ENCODE measurements at places on chromosomes 12 and 14.

DNA sequence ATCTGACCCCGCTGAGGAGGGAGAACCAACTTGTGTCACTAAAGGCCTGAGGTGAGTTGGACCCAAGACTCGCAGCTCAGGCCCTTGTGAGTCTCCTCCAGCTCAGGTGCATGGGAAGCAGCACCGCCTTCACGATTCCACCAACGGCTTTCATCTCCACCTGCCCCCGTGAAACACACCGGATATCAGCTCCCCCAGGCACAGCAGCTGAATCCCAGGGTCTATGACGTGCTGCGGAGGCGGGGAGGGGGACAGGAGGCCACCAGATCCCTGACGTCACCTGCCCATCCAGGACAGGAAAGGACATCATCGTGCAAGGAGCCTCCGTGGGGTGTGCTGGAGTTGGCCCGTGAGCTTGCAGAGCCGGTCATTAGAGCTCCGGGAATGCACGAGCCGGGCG is 18.5 kb upstream of the SFSWAP start:
- DNase-seq, result no peak

DNA sequence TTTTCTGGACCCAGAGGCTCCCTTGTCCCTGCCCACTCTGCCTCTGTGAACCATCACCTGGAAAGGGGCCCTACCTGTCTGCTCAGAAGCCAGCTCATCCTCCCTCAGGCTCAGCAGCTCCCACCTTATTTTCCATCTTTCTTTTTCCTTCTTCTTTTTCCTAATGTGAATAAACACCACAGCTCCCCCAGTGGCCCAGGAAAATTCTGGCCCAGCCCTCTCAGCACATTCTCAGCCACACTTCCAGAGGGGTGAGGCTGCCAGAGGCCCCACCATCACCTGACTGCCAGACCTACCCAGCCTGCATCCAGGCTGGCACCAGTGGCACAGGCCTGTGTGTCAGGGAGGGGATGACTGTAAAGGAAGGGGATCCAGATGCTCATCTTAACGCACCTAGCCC is 23.0 kb downstream of the ZFHX2 start:
- no peak for DNase-seq

GRCh38 chr12:92466391-92467305 is 236.1 kb upstream of the PLEKHG7 start:
- DNase-seq, result no peak

- no peak for DNase-seq
Measured at GRCh38 chr12:53358836-53359419, 21.0 kb upstream of the SP1 start.

DNA sequence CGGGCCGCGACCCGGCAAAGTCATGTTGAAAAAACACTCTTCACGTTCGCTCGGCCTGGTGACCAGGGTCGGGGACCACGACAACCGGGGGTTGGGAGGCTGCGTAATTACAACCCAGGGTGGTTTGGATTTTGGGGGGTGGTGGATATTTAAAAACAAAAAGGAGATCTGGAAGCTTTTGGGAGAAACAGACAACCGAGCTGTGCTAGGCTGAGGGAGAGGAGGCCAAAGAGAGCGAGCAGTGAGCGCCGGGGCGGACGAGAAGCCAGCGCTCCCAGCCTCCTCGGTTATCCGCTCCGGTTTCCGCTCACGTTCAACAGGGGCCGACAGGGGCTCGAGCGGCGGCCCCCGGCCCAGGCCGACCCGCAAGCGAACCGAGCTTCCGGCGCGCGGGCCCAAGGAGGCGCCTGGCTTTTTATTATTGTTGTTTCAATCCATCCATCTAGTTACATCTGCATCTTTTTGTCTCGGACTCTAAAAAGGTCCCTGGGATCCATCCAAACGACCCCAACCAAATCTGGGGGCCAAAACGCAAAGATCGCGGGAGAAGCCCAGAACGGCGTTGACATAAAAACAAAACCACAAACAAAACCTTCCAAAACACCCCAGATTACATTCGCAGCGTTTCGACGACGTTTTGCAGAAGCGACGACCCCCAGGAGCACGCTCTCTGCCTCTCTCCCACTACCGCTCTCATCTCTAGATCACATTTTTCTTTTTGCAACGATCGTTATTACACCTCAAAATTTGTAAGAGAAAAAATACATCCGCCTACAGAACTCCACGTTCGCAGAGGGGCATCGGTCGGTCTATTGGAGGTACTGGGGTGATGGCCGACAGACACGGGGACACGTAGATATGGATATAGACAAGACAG is 771 bp downstream of the OTX2 start:
- DNase-seq, result no peak

DNA sequence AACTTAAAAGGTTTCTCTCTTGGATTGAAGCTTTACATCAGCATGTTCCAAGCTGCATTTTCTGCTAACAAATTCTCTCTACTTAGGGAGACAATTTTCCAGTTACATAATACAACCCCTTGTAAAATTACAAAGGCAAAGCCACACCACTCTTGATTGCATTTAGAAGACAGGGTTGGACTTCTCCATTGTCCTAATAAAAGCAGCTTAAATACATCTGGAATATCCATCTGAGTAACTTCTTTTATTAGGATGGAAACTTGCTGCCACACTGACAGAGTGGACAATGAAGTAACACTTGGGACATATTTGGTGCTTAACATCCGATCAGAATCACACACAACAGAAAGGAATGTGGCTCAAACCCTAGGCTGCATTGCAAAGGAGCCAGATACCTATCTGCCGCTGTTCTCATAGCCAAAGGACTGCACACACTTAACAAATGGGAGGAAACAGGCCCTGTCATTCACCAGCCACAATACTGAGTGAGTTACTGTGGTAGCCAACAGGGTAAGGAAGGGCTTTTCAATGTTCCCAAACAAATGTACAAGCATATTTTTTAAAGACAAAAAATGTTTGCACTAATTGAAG is 157.2 kb downstream of the PAX9 start:
- DNase-seq, result no peak

DNA sequence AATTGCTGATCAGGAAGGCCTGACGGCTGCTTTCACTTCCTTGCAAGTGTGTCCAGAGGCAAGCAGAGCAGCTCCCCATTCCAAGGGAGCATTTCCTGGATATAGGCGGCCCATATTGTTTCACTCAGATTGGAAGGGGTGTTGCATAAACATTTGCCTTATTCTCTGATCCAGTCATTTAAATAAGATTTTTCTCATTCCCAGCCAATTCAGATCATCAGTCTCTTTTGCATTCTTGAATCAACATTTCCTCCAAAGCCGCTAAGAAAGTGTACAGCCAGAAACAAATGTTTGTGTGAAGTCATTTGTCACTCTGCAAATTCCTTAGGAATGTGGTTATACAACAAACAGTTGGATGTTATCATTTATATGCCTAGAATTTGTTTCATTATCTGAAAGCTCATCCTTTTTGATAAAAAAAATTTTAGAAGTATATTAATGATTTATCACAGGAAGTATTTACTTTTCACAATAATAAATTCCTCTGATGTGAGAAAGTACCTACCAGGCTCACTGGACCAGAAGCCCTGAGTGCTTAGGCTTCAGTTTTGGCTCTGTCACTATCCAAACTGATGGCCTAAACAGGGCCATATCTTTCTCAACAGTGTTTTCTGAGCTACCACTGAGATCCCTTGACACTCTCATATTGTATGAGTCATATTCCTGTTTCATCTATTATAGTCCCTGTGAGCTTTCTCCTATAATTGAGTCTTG is 379.6 kb downstream of the CCDC91 start:
- no peak for DNase-seq

DNA sequence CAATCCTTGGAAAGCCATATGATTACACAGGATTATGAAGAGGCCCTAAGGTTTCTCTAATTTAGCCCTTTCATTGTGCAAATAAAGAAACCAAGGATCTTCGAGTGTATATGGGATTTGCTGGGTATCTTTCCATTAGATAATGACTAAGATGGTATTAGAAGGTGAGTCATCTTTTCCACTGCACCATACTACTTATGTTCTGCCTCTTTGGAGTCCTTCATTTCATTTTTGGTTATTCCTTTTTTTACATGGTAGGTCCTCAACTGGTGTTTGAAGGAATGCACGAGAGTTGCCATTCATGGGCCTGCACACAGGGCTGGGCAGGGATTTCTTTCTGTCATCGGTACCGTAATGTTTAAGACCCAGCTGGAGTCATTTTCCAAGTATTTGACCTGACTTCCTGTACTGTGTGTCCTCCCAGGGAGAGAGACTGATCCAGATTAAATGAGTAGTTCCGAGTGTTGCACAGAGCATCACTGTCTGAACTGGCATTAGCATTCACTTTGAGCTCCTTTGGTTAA is 85.7 kb downstream of the BORCS5 start:
- DNase-seq, result no peak

GRCh38 chr14:67725171-67725570 is 23.5 kb downstream of the RDH12 start:
- DNase-seq, result no peak

DNA sequence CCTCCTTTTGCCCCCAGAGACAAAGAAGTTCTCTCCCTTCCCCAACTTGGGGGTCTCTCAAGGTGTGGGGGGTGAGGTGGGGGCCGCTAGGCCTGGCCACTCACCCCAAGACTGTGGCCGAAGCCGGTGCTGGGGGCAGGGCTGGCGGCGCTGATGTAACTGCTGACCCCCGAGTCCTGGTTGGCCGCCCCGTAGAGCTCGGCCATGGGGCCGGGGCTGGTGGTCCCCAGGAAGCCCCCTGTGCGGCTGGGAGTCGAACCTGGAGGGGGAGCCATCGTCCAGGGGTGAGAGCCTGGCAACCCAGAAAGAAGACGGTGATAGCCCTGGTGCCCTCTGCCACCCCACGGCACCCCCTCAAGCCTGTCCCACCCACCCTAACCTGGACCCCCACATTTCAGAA is 18.5 kb upstream of the PLA2G1B start:
- no peak for DNase-seq

DNA sequence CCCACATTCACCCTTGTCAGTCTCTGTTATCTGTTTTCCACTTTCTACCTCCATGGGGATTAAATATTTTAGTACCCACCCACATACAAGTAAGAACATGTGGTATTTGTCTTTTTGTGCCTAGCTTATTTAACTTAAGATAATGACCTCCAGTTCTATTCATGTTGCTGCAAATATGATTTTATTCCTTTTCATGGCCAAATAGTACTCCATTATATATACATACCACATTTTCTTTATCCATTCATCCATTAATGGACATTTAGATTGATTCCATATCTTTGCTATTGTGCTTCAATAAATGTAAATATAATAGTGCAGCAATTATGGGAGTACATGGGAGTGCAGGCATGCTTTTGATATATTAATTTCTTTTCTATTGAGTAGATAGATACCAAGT is 185.8 kb downstream of the RPAP3 start:
- no peak for DNase-seq

DNA sequence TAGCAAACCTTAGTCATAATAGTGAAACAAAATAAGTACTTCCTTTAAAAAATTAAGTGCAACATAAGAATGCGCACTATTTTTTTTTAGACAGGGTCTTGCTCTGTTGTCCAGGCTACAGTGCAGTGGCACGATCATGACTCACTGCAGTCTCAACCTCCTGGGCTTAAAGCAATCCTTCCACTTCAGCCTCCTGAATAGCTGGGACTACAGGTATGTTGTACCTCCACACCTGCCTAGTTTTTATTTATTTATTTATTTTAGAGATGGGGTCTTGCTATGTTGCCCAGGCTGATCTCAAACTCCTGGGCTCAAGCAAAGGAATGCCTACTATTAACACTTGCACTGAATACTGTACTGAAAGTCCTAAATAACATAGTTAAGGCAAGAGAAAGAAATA is 93.8 kb downstream of the NUMB start:
- DNase-seq, result no peak

DNA sequence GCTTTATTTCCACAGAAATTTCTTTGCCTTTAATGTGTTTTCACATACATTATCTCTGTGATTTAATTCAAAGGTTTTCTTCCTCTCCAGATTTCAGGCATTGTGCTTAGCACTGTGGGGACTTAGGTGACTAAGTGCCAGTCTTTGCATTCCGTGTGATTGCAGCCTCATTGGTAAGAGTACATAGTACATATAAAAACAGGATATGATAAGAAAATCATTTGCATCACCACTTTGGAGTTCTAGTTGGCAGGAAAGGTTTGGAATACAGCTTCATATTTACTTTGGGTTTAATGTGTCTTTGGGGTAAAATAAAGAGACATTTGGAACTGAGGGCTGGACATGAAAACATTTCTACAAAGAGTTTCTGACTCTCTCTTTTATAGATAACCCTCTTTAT is 37.8 kb upstream of the C12orf75 start:
- no peak for DNase-seq

DNA sequence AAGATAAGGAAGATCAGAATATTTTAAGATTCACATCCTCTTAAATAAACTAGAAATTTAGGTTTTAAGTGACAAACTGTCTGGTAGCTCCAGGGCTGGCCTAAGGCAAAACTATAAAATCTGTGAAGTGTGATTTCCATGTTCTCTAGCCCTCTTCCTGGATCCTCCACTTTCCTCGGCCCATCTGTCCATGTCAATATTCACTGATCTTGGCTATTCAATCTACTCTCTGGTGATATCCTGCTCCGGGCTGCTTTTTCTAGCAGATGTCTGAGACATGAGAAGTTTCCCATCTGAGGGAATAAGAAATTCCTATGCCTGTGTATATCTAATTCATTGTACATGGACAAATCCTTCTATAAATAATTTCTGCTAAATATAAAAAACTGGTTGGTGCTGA is 500.4 kb downstream of the GALC start:
- DNase-seq, result no peak

DNA sequence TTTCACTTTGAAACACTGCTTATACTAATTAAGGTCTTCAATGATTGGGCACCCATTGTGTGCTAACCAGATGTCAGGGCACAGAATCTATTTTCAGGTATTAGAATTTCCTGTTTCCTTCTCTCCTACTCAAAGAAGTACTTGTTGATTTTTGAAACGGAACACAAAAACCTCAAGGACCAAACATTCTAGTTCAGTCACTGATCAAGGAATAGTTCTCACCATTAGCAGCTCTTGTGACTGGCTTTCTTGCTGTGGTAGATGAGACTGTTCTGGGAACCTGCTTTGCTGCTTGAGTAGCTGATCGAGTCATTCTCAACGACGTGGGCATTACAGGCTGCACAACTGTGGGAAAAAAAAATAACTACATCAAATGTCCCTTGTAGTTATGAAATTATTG is 11.0 kb downstream of the DLGAP5 start:
- no peak for DNase-seq

DNA sequence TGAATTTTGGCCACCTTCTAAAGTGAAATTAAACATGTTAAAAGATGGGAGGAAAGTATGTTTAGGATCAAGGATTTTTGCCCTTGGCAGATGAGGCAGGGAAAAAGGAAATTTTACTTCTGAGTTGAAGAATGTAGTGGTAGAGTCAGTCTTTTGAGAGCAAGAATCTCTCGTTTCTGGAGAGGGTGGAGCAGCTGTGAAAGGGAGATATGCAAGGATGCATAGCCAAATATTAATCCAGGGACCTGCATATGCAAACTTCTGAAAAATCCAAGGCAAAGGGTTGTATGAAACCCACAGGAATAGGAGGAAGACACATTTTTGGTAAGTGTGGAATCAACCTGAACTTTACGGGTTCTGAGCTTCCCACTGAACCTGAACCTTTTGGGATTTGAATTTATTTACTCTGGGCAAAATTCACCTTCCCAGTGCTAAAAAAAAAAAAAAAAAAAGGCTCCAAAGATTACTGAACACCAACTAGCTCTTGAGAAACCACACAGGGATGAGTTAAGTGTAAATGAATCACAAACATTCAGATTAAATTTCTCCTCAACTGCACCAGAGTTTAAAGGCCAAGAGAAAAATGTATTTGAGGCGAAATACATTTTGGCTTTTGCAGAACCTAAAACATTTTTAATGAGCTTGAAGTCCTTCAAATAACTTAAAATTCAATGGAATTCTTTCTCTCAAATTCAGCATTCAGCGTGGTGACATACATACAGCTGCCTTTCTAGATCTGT is 187.1 kb upstream of the CDKN3 start:
- DNase-seq, result no peak

- DNase-seq, result no peak
Measured at GRCh38 chr12:102811110-102811737, 105.8 kb downstream of the PAH start.

Measured in stimulated activated CD4-positive, alpha-beta T cell treated with anti-CD3 and anti-CD28 coated beads, Interleukin-1b, Interleukin-23, amount 100 ng/mL, for 24 hours (primary cell).